ENCODE measurements at places on chromosomes 12 and 14. TPM values are rescaled to one million over a fixed set of nuclear protein-coding genes. Genes with fewer than 3 reads are reported as not detected.

The TAS2R9 gene
- not detected for total RNA-seq

The ACSS3 gene
- total RNA-seq: 16.5 TPM

- no peak for DNase-seq
Measured at GRCh38 chr14:104548802-104549535, 30.6 kb upstream of the C14orf180 start.

DNA sequence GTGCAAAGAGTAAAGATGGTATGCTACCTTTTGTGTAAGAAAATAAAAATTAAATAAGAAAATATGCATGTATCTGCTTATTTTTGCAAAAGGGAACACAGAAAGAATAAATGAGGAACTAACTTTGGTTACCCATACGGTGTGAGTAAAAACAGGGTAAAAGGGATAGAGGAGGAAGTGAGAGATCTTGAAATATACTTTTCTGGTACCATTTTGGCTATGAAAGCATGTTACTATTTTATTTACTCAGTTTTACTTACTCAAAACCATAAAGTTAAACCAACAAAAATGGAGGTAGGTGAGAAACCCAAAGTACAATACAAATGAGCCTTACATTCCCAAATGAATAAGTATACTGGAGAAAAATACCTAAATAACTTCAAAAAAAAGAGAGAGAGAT lies 122.0 kb upstream of the EGLN3 start:
- DNase-seq: no peak

GRCh38 chr12:28601570-28602058 lies 411.4 kb downstream of the CCDC91 start:
- DNase-seq: no peak

GRCh38 chr14:90556012-90556477 lies 159.2 kb downstream of the CALM1 start:
- no peak for DNase-seq

All from thoracic aorta (tissue), 2 donors.